Esophagus squamous epithelium (tissue), 5 donors: ENCODE measurements at places on chromosomes 1 and 21.

DNA sequence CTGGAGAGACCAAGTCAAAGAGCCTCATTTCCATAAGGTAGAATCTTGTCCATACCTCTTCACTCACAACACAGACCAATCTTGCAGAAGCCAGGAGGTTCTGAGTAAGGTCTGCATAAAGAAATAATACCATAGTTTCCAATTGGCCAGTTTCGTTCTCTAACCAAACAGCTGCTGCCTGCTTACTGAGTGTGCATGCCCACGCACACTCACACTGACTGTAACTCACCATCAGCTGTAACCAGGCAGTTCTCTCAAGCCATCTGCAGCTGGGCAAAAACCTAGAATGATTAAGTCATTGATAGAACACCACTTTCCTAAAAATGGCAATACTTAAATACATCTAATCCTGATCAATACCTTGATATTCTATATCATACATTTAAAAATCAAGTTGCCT is 106.6 kb upstream of the VAV3 start:
- no peak for DNase-seq

DNA sequence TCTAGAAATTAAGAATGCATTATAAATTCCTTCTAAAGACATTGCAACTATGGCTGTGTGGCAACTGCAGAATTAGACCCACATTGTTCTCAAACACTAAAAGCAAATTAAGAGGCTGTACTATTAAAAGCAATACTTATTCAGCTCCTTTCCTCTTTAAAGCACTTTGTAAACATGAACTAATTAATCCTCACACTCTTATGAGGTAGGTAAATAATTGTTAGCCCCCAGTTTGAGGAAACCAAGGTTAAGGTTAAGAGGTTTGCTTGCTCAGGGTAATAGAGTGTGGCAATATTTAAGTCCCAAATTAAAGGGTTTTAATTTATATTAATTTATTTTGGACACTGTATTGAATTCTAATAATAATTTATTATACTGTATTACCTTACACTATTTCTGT is 553.8 kb downstream of the LRRIQ3 start:
- no peak for DNase-seq

GRCh38 chr1:95503278-95504030 is 269.4 kb downstream of the RWDD3 start:
- no peak for DNase-seq

GRCh38 chr1:211591980-211592493 is 13.1 kb upstream of the SLC30A1 start:
- DNase-seq, result no peak

- DNase-seq, result no peak
Measured at GRCh38 chr1:45552331-45552730, 1.7 kb downstream of the AKR1A1 start.

- no peak for DNase-seq
Measured at GRCh38 chr21:30332681-30333080, 4.8 kb downstream of the KRTAP27-1 start.

DNA sequence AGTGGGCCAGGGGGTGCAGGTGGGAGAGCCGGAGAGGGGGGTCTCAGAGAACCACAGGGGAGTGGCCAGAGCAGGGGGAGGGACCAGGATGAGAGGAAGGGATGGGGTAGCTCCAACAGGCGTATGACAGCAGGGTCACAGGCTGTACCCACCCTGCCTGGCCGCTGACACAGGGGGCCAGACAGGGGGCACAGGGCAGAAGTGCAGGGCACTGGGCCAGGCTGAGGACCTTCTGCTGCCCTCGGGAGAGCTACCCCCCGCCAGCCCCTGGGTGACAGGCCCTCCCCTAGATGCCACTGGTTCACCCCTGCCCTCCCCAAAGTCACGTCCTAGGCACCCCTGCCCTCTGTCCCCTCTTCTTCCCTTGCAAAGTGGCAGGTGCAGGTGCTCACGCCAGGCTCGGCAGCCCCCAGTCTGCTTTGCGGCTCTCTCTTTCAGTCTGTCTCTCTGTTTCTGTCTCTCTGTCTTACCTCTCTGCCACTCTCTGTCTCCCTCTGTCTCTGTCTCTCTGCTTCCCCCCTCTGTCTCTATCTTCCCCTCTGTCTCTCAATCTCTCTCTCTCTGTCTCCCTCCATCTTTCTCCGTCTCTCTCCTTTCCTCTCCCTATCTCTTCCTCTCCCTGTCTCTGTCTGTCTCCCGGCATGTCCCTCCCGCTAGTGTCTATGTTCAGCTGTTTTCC is 48.5 kb downstream of the WNT9A start:
- no peak for DNase-seq

DNA sequence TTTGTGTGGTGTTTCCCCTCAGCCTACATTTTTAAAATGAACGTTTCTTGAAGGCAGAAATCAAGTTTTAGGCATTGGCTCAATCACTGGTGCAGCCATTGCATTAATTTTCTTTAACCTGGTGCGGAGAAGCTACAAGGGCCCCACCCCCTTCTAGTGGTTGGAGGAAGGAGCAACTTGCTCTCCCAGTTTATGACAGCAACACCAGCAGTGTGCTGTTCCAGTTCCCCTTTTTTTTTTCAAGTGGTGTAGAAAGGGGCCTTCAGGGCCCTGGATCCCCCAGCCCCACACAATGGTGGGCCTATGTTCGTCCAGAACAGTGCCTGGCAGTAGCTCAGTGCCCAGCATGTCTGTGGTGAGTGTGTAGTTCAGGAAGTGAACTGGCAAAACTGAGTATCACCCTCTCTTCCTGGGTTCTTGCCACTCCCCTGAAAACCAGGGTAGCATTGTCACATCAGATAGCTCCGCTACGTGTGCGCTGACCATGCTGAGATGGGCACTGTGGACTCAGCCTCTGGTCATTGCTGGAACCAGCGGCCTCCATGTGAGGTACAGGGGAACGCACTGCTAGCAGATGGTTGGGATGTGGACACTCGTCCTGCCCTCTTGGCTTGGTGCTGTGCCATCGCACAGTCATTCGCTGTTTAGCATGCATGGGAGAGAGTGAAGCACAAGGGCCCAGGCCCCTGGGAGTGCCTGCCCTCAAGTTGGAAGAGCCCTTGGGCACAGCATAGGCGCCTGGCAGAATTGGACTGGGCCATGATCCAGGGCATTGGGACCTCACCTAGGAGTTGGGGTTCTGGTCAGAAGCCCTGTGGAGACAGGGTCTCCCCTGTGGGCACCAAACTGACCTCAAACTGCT is 7.2 kb downstream of the ARF1 start:
- no peak for DNase-seq
